NCI-H748 treated with DMSO at 0.1 percent for 48 hours (cell line): ENCODE measurements at places on chromosomes 13 and 19.

GRCh38 chr13:50484472-50485113 lies 358.9 kb downstream of the DLEU7 start:
- no peak for DNase-seq

DNA sequence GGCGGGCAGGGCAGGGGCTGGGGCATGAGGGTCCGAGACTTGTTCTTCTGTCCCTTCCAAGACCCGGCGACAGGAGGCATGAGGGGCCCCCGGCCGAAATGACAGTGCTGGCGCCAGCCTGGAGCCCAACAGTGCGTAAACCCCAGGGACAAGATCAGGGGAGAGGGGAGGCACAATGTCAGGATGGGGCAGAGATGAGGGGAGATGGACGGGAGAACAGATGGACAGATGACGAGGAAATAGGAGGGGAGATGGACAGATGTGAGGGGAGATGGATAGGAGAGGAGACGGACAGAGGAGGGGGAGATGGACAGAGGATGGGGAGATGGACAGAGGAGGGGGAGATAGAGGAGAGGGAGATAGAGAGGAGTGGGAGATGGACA lies 518 bp downstream of the FLT3LG start:
- DNase-seq, result no peak

DNA sequence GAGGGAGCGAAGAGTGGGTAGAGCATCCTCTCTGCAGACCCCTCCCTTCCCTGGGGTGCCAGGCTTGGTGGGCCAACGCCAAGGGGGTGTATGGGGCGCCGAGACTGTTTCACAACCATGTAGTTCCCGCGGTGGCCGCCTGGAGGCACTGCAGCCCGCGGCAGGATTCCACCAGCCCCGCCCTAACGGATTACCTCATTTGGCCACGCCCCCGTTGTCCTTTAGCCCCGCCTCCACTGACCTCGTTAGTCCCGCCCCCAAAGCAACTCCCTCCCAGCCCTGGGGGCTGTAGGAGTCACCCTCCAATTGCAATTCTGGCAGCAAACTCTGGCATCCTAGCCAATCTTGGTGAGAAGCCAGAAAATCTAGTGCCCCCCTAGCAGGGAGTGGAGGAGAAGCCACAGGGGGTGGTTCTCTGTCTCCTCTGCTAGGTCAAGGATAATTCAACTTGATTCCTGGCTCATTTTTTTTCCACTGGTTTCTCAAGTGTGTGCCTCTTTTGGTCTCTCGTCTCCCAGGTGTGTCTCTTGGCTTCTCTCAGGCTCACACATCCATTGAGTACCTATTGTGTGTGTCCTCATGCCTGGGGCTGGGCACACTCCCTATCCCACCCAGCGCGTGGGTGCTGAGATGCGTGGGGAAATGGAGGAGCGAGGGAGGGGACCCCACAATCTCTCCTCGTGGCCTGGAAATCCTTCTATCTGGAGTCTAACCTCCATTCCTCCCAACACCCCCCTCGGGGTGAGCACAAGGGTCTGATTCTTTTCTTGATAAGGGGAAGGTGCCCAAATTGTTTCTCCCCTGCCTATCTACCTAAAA lies 2.0 kb downstream of the OLFM2 start:
- no peak for DNase-seq

DNA sequence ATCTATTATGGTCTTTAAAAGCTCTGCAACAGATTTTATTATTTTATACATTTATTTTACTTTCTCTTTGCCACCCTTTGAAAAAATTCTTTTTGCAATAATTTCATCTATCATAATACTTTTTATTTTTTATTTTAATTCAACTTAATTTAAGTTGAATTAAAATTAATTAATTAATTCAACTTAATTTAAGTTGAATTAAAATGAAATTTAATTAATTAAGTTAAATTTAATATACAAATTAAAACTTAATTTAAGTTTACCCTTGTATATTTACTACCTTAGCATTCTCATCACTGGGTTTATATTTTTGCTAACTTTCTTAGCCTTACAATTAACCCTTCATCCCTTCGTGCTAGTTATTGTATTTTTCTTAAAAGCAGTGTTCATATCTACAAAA lies 301.4 kb downstream of the SLITRK5 start:
- DNase-seq, result no peak

DNA sequence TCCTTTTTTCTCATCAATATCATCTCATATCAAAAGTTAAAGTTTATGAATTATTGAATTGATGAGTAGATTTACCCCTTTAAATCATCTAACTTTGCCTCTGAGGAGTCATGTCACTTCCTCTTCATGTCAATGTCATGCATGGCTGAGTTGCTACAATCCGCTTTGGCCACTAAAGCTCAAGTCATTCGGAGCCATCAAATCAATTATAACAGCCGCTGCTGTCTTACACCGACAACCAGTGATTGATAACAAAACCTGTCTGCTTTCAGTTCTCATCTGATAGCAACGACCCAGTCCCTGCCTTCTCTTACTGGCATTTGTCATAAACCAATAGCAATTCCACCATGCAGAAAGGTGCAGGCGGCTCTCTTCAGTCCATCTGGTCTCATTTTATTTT lies 429.3 kb downstream of the DIAPH3 start:
- DNase-seq, result no peak

DNA sequence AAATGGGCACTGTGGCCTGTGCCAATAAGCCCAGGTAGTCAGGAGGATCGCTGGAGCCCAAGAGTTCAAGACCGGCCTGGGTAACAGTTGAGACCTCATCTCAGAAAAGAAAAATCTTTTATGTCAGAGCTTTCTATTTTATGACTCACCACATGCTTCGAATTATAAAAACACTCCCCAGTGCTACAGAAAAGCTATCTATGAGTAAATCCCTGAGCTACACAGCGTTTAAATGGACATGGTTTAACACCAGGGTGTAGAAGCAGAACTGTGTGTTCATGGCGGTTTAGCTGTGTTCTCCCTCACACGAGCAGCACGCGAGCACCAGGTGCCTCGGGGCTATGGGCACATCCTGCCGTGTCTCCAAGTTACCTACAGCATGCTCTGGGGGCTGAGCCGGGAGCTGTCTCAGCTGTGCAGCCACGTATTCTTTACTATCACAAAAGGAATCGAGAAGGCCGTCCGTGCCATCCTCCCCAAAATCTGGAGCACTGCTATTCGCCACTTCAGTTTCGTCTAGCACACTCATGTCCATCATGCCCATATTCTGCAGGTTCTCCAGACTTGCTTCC lies 6.7 kb downstream of the SAFB2 start:
- DNase-seq, result no peak

DNA sequence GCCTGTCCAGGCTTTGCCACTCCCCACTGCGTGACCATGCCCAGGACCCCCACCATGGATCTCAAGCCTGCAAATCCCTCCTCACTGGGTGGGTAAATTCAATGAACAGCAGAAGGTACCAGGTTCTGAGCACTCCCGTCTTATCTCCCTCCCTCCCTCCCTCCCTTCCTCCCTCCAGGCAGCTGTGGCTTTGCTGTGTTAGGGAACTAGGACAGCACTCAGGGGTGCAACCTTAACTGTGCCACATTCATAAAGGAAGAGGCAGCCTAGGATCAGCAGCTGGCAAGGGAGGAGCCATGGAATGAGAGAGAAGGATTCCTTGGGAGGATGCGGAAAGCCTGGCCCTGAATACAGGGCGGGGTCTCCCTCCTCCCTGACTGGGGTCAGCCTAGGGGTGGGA lies 5.6 kb downstream of the CEACAM4 start:
- DNase-seq, result no peak
